ENCODE measurements at places on chromosomes 7 and 10.
A peak's percentile ranks its signal among the peaks of the same experiment; 100 is the strongest.

DNA sequence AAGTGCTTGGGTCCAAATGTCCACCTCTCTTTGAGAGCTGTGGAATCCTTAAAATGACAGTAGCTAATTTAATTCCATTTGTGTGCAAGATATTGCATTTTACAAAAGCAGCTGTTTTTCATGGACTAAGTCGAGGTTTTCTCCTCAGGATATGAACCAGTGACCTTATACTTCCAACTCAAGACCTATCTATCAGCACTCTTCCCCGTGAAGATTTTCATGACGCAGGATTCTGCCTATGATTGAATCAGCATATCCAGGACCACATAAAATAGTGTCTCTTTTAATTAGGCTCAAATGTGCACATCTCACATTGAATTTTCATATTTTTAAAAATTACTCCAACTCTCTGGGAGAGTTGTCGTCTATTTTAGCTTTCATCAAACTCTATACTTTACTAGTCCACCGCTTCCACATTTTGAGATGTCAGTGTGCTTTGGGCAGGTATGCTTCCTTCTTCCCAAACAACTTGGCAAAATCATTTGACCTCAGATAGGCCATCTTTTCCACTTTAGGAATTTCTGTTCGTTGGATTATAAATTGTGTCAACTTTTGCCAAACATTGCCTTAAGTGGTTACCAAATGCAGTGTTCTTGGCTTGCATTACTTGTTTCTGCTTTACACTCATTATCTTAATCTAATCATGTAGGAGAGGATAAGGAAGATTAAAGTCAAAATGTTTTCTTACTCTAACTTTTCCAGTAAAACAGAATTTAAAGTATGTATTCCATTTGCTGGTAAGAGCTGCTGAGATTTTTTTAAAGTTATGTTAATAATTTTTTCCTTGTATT lies 39.4 kb downstream of the SEMA3A start:
- no peak for DNase-seq

- DNase-seq, result no peak
Observed at GRCh38 chr10:1483246-1483645, 254.1 kb downstream of the ADARB2 start.

DNA sequence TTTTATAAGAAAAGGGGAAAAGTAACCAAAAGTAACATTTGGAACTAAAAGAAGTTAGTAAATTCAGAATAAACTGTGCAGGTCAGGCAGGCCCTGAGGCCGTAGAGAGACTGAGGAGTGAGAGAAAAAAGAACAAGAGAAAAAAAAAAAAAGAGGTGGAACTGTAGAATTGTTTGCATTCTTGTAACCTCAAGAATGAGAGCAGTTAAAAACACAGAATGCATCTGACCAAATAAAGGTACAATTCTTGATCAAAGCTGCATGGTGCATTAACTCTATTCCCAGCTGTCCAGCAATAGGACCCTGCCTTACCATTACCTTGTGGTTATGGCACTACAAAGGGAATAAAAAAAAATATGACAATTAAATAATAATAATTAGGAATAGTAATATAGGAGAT lies 170.1 kb upstream of the SEMA3A start:
- peak; percentile 9 for DNase-seq

DNA sequence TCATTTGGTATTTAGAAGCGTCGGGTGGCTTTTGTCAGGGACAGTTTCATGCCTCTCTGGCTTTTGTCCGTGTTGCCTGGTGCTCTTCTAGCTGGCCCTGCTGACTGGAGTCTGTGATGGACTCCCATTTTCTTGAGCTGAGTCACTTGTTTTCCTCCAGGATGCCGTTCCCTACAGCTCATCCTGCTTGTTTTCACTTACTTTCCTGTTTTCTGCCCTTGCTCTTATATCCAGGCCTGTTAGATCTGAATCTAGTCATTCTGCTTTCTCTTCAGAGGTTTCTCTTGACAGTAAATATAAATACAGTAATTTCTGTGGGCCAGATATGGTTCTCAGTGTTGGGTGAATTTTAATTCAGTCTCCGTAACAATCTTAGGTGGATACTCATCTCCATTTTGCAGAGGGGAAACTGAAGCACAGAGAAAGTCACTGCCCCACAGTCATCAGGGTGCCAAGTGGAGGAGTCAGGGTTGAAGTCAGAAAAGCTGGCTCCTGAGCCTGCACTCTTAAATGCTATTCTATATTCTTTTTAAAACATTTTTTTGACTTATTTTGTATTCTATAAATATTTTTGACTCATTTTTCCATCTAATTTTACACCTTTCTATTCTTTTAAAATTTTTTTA lies 85.4 kb downstream of the CCNY start:
- DNase-seq, result peak; percentile 69

- no peak for DNase-seq
Observed at GRCh38 chr7:126948664-126949063, 304.1 kb downstream of the GRM8 start.

GRCh38 chr7:93301736-93302135 lies 69.6 kb downstream of the VPS50 start:
- no peak for DNase-seq

DNA sequence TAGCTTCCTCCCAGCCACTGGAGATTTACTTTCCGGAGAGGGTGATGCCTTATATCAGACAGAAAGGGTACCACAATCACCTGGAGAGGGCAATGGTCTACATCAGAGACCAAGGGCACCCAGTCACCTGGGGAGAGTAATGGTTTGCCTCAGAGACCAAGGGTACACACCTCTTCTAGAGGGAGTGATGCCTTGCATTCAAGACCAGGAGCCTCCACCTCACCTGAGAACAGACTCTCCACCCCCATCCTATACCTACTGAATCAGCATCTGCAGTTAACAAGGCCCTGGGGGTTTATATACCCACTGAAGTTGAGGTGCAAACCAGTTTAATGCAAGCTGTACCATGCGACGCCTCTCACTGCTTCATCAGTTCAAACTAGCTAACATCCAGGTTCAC lies 270.2 kb upstream of the IGFBP3 start:
- DNase-seq, result no peak

GRCh38 chr10:78778444-78779338 lies 290.1 kb upstream of the ZMIZ1 start:
- DNase-seq, result no peak

DNA sequence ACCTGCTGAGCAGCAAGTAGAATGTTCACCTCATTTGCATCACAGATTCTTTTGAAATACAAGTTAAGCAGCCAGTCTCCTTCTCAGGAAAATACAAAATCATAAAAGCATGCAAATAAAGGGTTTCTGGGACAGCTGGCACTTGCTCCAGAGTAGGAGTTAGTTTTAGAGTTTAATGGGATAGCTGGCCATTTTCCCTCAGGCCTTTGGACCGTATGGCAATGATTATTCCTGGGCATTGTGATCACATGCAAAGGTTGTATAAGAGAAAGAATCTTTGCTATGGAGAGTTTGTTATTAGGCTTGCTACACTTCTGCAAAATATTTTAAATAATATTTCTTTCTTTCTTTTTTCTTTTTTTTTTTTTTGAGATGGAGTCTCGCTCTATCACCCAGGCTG lies 240.8 kb downstream of the CDK14 start:
- DNase-seq, result peak; percentile 46

DNA sequence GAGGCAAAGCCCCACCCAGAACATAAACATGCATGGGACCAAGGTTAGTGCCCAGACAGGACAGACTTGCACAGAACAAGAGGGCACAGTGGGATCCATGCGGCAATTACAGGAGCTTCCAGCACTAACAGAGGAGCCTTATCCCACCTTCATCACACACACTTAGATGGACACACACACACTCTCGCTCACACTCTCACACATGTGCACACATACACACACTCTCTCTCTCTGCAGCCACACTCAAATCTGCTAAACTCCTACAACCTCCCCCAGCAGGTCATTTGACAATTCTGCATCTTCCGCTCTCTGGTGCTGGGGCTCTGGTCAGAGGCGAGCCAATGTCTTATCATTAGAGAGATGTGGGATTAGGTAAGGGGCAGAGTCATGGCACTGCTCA lies 120.5 kb downstream of the UBE2H start:
- DNase-seq, result no peak

GRCh38 chr10:108275895-108276685 lies 1111.6 kb upstream of the SORCS1 start:
- no peak for DNase-seq

- DNase-seq, result no peak
Observed at GRCh38 chr10:127227663-127228062, 31.3 kb upstream of the INSYN2A start.

- no peak for DNase-seq
Observed at GRCh38 chr7:95028683-95029082, 121.3 kb downstream of the PPP1R9A start.

GRCh38 chr7:95960706-95961244 lies 188.4 kb downstream of the DYNC1I1 start:
- no peak for DNase-seq

- no peak for DNase-seq
Observed at GRCh38 chr7:28245123-28245878, 64.7 kb upstream of the JAZF1 start.

DNA sequence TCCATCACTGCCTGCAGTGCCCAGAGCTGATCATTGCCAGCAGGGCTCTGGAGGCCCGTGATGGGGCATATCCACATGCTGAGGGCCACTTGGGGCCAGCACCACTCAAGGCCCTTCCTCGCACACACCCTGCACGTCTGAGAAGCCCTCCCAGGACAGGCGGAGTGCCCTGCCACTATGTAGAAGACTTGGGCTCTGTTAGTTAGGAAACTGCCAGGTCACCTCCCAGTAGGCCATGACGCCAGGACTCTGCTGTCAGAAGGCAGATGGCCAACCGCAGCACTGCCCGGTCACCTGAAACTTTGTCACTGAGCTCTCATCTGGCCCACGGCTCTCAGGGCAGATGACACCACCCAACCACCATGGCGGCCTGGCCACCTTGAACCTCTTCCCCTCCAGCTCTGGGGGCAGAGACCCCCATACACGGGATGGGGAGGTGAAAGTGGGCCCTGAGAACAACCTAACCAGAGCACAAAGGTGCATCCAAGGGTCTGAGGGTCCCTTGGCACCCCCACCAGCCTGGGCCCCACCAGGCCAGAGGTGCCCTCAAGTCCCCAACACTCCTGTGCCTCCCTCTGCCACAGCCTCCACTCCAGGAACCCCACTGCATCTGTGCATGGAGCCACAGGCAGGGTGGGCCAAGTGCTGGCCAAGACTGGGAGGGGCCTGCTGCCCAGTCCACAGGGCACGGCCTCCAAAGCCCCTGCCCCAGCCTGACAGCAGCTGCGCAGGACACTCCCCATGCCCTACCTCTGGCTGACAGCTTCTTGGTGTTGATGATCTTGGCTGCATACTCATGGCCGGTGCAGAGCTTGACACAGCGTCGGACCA lies 41.8 kb downstream of the CAMK2B start:
- DNase-seq, result no peak

DNA sequence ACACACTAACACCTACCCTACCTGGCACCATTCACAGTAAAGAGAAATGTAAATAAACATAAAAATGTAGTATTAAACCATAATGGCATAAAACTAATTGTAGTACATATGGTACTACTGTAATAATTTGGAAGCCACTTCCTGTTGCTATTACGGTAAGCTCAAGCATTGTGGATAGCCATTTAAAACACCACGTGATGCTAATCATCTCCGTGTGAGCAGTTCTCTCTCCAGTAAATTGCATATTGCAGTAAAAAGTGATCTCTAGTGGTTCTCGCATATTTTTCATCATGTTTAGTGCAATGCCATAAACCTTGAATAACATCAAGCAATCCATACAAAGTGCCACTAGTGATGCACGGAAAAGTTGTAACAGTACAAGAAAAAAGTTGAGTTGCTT lies 75.4 kb downstream of the CFTR start:
- DNase-seq, result no peak

DNA sequence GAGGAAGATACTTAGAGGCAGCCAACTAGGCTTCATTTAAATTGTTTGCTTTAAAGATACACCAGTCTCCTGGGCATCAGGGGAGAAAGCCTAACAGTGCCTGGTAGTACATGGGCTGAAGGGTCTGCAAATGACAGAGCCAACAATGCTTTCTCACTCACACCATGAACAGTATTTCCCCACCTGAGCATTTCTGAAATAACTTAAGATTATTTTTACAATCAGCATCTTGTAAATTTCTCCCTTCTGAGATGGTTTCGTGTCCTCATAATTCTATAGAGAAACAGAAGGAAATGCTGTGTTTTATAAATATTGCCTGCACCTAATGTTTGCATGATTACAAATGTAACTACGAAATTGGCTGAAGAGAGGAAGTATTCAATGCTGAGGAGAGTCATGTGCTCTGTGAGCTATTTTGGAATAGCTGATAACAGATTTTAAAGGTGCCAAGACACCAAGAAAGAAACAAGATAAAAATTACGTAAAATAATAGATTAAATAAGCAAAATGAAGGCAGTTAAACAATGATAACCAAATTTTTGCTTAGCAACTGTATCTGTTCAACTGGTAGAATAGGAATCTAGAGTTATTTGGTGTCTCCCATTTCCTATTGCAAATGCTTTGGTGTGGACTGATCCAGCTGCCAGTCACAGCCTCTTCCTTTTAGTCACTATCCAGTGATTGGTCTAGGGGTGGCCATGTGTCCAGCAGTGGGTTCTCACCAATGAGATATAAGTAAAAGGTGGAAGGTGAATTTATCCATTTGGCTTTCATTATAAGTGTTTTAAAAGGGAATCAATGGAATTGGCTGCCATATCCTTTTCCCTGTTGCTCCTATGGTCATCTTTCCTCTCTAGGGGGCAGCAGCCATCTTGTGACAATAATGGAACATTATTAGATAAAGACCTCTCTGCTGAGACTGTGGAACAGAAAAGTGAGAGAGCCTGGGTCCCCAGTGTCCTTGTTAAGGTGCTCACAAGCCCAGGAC lies 167.9 kb upstream of the SLC26A5 start:
- no peak for DNase-seq

DNA sequence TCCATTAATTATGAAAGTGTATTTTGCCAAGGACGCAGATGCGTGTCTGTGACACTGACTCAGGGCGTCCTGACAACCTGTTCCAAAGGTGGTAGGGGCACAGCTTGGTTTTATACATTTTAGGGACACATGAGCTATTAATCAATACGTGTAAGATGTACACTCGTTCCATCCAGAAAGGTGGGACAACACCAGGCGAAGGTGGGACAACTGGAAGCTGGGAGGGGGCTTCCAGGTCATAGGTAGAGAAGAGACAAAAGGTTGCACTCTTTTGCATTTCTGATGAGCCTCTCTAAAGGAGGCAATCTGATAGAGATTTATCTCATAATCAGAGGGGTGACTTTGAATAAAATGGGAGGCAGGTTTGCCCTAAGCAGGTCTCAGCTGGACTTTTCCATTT lies 82.7 kb upstream of the ZNF746 start:
- no peak for DNase-seq

GRCh38 chr7:57375783-57376182 lies 74.2 kb upstream of the ZNF716 start:
- no peak for DNase-seq

GRCh38 chr10:121519901-121520493 lies 78.2 kb downstream of the FGFR2 start:
- no peak for DNase-seq

- DNase-seq, result no peak
Observed at GRCh38 chr7:151321341-151321740, 20.3 kb upstream of the NUB1 start.

DNA sequence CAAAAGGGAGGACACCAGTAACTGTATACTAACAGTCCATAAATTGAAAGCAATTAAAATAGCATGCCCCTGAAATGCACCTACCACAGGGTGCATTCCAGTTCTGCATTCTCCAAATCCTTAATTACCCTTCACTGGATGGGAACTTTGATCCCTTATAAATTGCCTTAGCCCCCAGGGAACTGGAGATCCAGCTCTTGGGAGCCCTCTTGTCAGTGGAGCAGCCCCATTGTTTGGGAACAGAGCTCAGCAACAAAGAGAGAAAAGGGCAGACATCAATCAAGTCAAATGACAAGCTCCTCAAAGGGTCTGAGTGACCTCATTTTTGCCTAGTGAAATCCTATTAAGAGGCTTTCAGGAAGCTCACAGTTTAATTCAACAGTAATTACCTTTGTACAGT lies 472.6 kb downstream of the XPNPEP1 start:
- DNase-seq, result no peak

All from GM04504 (cell line).